ENCODE measurements at places on chromosomes 16 and 17. TPM values are rescaled to one million over a fixed set of nuclear protein-coding genes. Genes with fewer than 3 reads are reported as not detected.

Gene UMOD
- not detected for total RNA-seq

Gene EPN3
- not detected for total RNA-seq

Gene PLD6
- 4.2 TPM for total RNA-seq

Gene STAT5A
- 119 TPM for total RNA-seq

Gene AIPL1
- not detected for total RNA-seq

Gene SLC16A6
- 7.1 TPM for total RNA-seq

Gene HS3ST2
- not detected for total RNA-seq

Gene NKD1
- 0.44 TPM for total RNA-seq

GRCh38 chr17:67221062-67221998 is 23.7 kb downstream of the HELZ start:
- peak; percentile 67 for DNase-seq

- no peak for DNase-seq
Observed at GRCh38 chr16:2015947-2016208, 3.7 kb upstream of the NPW start.

DNA sequence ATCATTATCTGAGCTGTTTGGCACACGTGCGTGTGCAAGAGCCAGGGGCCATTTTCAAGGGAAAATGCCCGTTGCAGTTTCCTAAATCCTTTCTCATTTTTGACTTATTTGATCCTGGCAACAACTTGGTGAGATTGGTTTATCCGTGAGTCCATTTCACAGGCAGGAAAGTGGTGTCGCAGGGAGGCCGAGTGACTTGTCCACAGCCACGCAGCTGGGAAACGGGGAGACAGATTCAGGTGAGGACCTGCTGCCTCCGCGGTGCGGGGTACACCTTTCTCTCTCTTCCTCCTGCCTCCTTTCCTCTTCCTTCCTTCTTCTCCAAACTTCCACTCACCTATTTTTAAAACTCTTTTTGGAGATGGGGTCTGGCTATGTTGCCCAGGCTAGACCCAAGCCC is 46.3 kb upstream of the ZCCHC14 start:
- no peak for DNase-seq

DNA sequence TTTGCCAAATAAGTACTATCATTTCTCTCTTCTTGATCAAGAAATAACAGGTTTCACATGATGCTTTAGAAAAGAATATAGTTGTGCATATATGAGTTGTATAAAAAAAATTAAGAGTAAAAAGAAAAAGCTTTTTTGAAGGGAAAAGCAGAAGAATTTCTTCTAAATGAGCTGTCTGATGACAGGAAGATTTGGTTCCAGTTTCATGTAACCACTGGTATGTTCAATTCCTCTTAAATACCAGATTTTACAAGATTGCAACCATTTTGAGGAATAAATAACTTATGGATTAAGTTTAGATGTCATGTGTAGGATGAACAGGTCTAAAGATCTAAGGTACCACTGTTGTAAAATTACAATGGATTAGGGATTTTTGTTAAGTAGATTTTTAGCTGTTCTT is 45.0 kb downstream of the VMP1 start:
- no peak for DNase-seq

DNA sequence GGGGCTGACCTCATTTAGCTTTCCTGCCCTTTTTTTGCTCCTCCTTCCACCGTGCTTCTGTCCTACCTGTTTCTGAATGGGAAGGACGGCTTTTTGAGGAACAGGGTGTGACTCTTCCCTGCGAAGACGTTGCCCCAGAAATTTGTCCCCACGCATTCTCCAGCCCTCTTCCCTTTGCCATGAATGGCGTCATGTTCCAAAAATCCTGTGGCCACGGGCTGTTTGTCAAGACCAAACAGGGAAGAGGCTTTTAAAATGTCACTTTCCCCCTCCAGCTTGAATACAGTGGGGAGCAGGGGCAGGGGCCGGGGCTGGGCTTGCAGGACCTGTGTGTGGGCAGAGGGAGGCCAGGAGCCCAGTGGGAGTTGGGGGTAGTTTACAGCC is 13.9 kb downstream of the MPRIP start:
- DNase-seq, result no peak

GRCh38 chr16:72705801-72706200 is 342.1 kb downstream of the ZFHX3 start:
- DNase-seq, result no peak

DNA sequence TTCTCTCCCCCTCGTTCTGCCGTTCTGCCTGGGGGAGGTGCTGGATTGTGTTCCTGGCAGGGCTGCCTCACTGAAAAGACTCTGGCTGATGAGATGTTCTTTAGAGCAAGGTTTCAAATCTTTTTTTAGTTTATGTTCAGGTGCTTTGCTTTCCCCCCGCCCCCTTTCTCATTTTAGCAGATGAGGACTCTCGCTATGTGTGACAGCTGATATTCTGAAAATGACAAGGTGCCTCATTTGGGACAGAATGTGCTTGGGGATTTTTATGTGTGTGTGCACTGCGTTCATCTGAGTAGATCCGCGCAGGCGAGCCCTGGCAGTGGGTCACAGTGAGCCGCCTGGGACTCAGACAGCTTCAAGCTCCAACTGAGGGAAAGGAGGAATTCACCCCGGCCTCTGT is 205.9 kb downstream of the HS3ST4 start:
- no peak for DNase-seq

GRCh38 chr17:77439189-77440018 is 298.6 kb downstream of the SEC14L1 start:
- DNase-seq, result no peak

- no peak for DNase-seq
Observed at GRCh38 chr17:83203472-83204221, 124.2 kb downstream of the METRNL start.

DNA sequence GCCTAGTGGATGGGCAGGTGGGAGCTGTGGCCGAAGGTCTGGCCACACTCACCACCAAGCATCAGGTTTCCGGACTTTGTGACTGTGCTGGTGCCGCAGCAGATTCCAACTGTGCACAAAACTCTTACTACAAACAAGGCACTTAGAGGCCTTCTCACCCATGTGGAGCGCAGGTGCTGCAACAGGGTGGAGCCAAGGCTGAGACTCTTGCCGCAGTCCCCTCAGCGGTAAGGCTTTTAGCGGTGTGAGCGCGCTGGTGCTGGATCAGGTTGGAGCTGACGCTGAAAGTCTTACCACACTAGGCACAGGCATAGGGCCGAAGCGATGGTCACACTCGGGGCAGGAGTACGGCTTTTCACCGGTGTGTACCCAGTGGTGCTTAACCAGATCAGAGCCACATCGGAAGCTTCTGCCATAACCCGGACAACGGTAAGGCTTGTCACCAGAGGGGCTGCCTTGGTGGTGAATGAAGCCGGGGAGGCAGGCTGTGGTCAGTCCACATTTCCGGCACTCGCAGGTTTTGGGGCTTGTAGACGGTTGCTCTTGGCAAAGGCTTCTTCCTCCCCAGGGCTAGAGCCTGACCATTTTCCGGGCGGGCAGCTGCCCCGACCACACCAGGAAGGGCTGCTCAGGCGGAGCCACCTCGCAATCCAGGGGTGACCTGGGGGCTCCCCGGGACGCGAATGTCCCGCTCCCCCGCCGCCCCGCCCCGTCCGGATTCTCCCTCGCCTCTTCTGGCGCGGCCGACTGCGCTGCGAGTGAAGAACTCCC is 1.0 kb upstream of the ARMC5 start:
- DNase-seq, result peak; percentile 87

- DNase-seq, result no peak
Observed at GRCh38 chr16:59339871-59340270, 605.8 kb upstream of the GOT2 start.

DNA sequence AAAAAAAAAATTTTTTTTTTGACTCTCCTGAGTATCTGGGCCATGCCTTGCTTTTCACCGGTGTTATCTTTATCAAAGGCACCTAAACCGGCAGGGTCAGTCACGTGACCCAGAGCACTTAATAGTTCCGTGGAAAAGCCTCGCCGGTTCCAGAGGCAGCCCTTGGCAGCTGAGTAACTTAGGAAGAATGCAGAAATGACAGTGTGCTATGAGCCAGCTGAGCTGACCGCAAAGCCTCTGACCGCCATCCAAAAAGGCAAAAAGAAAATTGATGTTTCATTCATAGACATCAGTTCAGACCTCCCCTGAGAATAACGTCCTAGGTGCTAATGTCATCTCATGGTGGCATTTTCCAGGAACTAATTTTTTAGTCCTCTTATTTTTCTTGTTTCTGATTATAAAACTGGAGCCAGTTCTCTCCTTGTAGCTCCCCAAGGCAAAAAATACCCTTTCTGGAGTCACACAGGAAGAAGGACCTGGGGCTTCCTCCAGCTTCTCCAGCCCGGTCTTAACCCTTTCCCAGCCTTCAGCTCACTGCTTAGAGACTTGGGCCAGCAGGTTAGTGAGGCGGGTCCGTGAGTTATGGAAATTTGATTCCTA is 122.6 kb downstream of the SOCS1 start:
- no peak for DNase-seq

- DNase-seq, result peak; percentile 51
Observed at GRCh38 chr17:7834542-7834956, 532 bp downstream of the KDM6B start.

GRCh38 chr16:247027-247426 is 12.4 kb downstream of the FAM234A start:
- no peak for DNase-seq

GRCh38 chr17:46192439-46193150 is 634 bp downstream of the KANSL1 start:
- DNase-seq, result peak; percentile 67

- no peak for DNase-seq
Observed at GRCh38 chr16:57157533-57157932, 28.3 kb downstream of the PSME3IP1 start.

GRCh38 chr17:79339321-79339720 is 264.7 kb downstream of the ENGASE start:
- DNase-seq, result no peak

DNA sequence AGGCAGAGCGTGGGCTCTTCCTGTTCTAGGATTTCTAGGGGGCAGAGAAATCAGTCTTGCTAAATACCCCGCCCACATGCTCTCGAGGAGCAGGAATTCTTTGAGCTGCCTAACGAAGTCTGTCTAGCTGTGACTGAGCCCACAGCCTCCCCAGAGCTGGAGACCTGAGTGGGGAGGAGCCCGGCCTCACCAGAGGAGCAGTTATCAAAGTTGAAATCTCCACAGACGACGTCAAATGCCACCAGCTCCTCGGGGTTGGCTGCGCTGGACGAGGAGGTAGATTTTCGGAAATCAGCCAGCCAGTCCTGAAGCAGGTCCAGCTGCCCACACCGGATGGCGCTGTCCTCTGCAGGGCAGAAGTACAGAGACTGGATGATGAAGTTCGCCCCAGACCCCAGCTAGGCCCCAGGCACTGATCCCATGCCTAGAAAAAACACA is 53.8 kb downstream of the PRMT7 start:
- DNase-seq, result no peak

DNA sequence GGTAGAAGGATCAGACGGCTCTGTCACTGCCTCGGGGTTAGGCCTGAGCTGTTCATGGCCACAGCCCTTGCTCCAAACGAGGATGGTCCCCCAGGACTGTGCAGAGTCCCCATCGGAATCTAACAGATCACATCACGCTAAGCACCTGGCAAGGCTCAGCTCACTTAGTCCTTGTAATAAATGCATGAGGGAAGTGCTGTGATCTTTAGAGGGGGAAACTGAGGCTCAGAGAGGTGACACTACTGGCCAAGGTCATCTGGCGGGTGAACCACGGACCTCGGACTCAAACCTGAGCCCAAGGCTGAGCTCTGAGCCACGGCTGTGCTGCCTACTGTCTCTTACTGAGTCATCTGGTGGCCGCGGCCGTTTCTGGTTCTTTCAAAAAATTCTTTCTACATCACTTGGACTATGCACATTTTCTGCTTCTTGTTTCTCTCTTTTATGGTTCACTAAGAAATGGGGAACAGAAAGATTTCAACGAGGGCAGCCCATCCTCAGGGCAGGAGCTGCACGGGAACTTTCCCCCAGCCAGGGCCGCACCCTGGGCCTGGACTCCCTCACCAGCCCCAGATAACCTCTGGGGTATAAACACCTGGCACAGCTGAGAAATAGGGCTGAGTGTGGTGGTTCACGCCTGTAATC is 55.6 kb downstream of the COTL1 start:
- DNase-seq, result no peak

DNA sequence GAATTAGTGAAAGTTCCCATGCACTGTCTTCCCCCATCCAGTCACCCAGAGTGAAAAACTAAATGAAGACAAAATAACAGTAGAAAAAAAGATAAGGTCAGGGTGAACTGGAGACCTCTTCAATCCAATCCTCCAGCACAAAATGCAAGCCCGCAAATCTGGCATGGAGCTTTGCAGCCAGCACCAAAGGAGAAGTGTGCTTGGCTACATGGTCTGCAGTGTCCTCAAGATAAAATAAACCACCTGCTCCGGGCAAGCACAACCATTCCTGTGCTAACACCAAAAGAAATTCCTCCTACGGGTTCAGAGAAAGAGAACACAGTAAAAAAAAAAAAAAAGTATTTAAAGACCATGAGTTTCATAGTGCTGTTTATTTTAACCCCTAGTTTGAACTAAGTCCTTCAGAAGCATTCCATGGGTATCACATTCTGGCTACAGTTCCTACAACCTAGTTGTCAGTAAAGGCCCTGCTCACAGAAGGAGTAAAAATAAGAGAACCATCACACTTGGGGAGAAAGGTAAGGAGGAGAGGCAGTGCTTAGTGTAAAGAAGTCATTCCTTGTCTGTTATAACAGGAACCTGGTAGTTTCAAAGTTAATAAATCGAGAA is 109.1 kb downstream of the GAS7 start:
- DNase-seq, result no peak

- peak; percentile 99 for DNase-seq
Observed at GRCh38 chr16:30378236-30379157, 3.9 kb downstream of the SEPTIN1 start.

GRCh38 chr17:56833057-56833808 is 487 bp downstream of the C17orf67 start:
- DNase-seq, result peak; percentile 82

Measured in activated CD8-positive, alpha-beta T cell treated with anti-CD3 and anti-CD28 coated beads, Interleukin-2, amount 10 ng/mL, durations not matched to agents 7 days and 5 days (primary cell).